Kidney (tissue), 22 donors: ENCODE measurements at places on chromosomes 4 and X. TPM values are rescaled to one million over a fixed set of nuclear protein-coding genes. Genes with fewer than 3 reads are reported as not detected.

- peak; percentile 74 for DNase-seq
Observed at GRCh38 chrX:153494541-153495361, at the start of gene BGN. BGN (plus strand) TSS chrX:153494980; CDS start chrX:153504632, 9,652 bp downstream.

DNA sequence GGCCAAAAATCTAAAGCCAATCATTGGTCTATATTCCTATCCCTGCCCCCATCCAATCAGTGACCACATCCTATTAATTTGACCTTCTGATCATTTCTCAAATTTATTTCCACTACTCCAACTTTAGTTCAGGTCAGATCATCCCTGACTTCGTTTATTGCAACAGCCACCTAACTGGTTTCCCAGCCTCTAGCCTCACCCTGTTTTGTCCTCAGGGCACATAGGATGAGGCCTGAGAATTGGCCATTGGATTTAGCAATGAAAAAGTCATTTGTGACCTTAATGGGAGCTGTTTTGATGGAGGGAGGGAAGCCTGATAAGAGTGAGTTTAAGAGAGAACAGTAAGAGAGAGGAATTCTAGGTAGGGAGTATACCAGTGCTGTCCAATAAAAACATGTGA is 155.0 kb downstream of the AMMECR1 start:
- no peak for DNase-seq

GRCh38 chr4:113645771-113646441 is 115.6 kb downstream of the CAMK2D start:
- DNase-seq = no peak

GRCh38 chr4:61296144-61296543 is 96.0 kb downstream of the ADGRL3 start:
- no peak for DNase-seq

GRCh38 chrX:66635360-66635759 is 3.5 kb downstream of the EDA2R start:
- DNase-seq = no peak

- DNase-seq = no peak
Observed at GRCh38 chrX:131725001-131725654, 181.3 kb downstream of the OR13H1 start.

DNA sequence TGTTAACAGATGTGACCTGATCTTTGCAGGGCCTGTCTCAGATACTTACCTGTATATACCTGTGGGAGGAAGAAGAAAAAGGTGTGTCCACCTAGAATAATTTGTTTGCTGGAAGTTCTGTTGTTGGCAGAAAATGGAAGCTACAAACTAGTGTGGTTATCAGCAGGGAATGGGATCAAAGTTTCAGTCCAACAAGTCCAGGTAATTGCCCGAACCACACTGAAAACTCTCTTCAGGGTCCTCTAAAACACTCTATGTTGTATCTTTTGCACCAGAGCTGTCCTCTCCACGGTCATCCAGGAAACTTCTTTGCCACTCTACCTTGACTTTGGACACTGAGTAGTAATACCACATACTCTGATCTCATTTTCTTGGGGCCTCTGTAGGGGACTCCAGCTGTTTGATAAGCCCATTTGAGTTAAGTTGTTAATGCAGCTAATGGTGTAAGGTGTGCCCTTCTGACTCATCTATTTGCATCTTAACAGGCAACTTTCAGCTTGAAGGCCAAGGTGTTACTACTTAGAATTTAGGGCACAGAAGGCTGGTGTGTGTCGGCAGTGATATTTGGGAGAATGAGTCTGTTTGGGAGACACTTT is 38.7 kb upstream of the GATB start:
- no peak for DNase-seq

GRCh38 chrX:106933538-106933961 is 13.3 kb downstream of the CLDN2 start:
- no peak for DNase-seq

DNA sequence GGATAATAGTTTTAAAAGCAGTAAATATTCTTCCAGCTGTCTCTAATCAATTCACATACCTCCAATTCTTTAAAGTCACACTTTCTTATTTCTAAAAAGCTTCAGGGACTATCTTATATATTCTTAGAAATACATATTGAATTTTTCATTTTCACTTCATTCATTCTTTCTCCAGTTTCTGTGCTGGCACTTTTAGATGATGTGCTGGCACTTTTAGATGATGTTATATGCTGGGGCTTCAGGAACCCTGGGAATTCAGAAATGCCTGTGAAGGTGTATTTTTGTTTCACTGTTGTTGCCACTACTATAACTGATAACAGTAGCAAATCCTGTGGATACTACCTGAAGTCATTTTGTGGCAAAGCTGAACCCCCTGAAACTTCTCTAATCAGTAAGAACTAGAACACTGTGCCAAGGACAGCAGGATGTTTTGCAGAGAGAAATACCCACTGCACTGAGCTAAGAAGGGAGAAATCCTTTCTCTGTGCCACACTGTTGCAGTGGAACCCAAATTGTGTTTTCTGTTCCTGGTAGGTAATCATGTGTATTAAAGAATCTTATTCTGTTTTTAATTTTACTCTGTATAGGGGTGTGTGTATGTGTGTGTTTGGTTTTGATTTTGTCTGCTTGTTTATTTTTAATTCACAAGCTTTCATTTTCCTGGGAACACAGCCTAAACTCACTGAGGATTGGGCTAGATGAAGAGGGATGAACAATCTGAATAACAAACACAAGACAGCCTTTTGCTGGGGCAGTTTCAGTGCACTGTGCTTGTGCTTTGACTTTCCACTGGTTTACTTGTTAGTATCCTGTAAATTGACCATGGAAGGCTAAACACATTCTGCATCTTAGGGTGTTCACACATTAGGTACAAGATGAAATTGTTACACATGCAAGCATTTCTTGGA is 898.3 kb downstream of the CCSER1 start:
- no peak for DNase-seq

DNA sequence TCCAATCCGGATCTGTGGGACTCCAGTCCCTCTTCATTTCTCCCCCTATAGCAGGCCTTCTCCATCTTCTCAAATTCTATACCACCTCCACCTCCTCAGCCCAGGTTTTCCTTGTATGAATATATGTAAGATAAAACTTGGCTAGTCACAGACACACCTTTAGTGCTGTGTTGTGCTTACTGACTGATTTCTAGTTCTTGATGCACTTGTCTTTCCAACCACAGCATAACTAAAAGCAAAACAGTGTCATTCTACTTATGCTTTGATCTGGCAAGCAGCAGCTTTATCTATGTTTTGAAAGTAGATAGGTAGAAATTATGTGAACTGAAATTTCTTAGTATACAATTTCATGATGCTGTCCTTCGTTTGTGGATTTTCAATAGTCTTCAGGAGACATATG is 47.5 kb downstream of the CCNI start:
- no peak for DNase-seq

GRCh38 chrX:69203638-69204037 is 38.4 kb upstream of the PJA1 start:
- no peak for DNase-seq

GRCh38 chr4:117596917-117597480 is 437.3 kb upstream of the NDST3 start:
- DNase-seq = no peak

GRCh38 chrX:138692591-138692990 is 18.9 kb downstream of the FGF13 start:
- DNase-seq = no peak

- no peak for DNase-seq
Observed at GRCh38 chr4:67273666-67274065, 271.6 kb downstream of the CENPC start.

- peak; percentile 5 for DNase-seq
Observed at GRCh38 chr4:6524436-6524835, 50.6 kb upstream of the MAN2B2 start.

GRCh38 chr4:1502976-1503375 is 96.7 kb upstream of the NKX1-1 start:
- DNase-seq = no peak

GRCh38 chr4:139887962-139888735 is 222.5 kb downstream of the MGST2 start:
- DNase-seq = peak; percentile 54

DNA sequence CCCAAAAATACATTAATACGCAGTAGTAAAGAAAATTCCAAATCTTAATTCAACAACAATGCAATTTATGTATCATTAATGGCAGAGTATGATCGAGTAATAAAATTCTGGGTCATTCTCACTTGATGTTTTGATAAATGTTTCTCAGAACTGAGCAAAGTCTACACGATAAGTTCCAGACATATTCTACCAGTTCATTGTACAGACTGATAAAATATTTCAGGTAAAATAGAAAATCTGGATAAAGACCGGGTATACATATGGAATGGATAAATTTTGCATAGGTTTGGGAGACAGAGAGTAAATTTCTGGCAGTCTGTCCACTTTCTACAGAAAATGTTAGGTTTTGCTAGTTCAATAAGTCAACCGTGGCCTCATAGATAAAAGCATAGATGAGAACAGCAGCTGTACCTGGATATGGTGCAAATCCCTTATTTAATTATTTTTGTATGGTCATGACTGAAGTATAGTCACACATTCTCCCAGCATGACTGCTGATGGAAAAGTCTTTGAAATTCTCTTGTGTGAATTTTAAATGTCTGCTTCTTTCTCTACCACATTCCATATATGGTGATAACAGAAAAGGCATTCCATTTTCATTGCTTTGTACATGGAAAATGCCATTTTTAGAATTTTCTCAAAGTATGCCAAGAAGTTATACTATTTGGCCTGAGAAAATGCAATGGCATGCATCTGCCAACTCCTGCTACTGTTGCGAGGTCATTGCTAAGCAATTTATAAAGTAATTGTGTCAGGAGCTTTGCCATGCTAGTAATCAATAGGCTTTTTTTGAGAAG is 301.9 kb upstream of the ARSJ start:
- no peak for DNase-seq

DNA sequence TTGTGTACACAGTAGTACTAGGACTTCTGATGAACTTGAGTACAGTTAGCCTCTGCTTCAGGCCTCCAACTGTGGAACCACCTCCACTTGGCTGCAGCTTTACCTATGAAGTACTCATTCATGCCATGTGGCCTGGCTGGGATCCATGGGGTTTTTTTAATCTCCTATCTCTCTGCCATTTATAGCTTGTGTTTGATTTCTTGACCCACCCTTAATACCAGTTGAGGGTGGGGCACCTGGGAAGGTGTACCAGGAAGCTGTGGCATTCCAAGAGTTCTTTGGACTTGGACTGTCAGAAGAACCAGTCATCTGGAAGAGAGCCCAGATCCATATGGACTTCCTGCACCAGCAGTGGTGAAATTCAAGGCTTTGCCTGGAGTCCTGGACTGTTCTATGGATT is 230.1 kb downstream of the SHROOM3 start:
- no peak for DNase-seq

GRCh38 chr4:2248044-2248780 is 6.3 kb upstream of the HAUS3 start:
- DNase-seq = no peak

DNA sequence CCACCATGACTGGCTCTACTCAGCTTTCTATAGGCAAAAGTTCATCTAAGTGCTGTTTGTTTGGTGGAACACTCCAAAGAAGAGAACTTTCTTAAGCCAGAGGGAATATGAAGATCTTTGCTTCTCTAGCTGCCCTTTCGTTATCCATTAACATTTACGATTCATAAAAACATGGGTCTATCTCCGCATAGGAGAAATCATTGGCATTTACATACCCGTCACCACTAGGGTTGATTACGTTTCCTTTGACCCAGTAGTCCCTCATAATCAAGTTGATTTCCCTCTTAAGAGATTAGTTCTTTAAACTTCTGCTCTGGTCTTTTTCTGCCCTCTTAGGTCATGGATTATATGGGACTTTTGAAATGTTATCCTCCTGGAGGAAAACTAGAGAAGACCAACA is 57.5 kb downstream of the PTCHD1 start:
- no peak for DNase-seq

DNA sequence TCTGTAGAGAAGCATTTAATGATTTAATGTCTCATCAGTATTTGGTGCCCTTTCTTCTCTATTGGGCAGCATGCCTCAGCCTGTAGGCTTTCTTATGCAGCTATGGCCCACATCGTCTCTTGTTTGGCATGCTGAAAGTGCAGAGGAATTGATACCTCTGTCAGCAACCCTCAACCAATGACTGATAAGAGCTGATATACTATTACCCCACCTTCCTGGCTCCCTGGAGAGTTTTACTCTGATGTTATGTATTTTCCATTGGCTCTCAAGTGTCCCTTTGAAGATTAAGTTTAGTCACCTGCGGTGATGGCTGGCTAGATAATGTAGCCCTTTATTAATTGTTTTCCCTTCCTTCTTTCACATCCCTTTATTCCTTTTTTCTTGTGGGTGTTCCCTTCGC is 41.2 kb upstream of the PDHA2 start:
- DNase-seq = no peak

- DNase-seq = no peak
Observed at GRCh38 chr4:59068722-59069418, 1958.7 kb upstream of the IGFBP7 start.

DNA sequence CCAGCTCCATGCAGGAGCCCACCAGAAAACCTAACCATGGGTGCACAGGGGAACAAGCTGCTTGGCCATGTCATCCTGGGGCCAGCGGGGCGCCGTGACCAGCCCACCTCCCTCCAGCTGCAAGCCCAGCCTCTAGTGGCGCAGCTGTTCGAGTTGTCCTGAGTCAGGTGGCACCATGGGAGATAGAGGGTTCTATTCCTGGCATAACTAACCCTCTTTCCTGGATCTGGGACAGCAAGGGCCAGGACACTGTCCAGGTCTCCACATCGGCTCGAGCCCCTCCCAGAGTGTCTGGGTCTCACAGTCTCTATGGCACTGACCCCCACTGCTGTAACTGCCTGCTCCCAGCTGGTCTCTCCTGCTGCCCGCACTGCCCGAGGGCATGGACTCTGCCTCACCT is 16.7 kb downstream of the ABLIM2 start:
- DNase-seq = no peak

- peak; percentile 91 for DNase-seq
Observed at GRCh38 chr4:185005219-185005819, 13.0 kb upstream of the HELT start.

DNA sequence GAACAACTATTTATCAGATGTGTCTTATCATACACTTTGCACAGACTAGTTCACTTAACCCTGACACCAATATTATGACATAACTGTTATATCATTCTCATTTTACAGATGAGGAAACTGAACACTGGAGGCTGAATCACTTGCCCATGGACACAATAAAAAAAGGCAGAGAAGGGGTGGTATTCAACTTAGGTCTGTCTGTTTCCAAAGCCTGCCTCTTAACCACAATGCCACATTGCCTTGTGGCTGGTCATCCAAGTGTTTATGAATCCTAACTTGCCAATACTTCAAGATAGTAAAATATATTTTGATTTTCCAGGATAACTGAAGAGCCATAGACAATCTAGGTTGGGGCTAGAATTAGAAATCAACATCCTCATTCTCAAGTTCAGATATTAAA is 327.8 kb downstream of the NR3C2 start:
- no peak for DNase-seq

The IL13RA1 gene
- polyA plus RNA-seq = 26.5 TPM

The CD38 gene
- polyA plus RNA-seq = 0.15 TPM

The SMIM9 gene
- polyA plus RNA-seq = not detected

The SERTM2 gene
- polyA plus RNA-seq = 0.22 TPM

The MEPE gene
- polyA plus RNA-seq = not detected

The SMARCAD1 gene
- 7.4 TPM for polyA plus RNA-seq

The TRAM1L1 gene
- 7.2 TPM for polyA plus RNA-seq

The CHRDL1 gene
- 18.3 TPM for polyA plus RNA-seq

The MAGEA11 gene
- not detected for polyA plus RNA-seq

The IQSEC2 gene
- 56.2 TPM for polyA plus RNA-seq

The TCP11X2 gene
- not detected for polyA plus RNA-seq

The SPANXN4 gene
- polyA plus RNA-seq = not detected
